ENCODE measurements at places on chromosomes 6 and 20.

- no peak for DNase-seq
These were observed 875.9 kb downstream of the HACE1 start for GRCh38 chr6:103983860-103984259.

DNA sequence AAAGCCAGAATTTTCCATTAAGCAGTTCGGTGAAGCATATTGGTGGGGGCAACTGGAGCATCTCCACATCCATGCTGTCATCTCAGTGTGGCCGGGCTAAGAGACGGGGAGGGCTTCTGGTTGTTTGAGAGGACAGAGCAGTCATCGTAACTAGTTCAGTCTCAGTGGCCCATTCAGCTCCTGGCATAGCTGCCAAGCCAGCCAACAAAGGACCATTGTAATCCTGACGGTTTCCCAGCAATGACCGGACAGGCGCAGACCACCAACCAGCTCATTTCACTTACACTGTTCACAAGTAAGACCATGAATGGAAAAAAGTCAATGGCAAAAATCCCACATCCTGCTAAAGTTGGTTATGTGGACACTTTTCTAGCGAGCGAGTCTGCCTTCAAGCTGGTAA, 14.9 kb upstream of the HDDC2 start:
- no peak for DNase-seq

DNA sequence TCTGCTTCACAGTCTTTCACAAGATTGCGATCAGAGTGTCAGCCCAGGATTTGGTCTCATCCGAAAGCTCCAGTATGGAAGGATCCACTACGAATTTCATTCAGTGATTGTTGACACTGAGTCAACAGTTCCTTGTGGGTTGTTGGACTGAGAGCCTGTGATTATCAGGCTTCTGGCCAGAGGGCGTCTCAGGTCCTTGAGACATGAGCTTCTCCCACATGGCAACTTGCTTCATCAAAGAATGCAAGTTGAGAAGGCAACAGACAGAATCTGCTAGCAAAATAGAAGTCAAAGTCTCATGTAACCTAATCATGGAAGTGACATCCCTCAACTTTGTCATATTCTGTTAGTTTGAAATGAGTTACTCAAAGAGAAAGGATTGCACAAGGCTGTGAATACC, 40.5 kb upstream of the PKHD1 start:
- DNase-seq: no peak

- DNase-seq: no peak
These were observed 28.4 kb downstream of the TGM2 start for GRCh38 chr20:38136421-38137245.

- no peak for DNase-seq
These were observed 4.9 kb upstream of the HRH3 start for GRCh38 chr20:62225026-62225425.

- no peak for DNase-seq
These were observed 1.2 kb upstream of the CDC25B start for GRCh38 chr20:3794701-3795420.

- DNase-seq: no peak
These were observed 9.6 kb downstream of the LRP11 start for GRCh38 chr6:149854532-149854931.

DNA sequence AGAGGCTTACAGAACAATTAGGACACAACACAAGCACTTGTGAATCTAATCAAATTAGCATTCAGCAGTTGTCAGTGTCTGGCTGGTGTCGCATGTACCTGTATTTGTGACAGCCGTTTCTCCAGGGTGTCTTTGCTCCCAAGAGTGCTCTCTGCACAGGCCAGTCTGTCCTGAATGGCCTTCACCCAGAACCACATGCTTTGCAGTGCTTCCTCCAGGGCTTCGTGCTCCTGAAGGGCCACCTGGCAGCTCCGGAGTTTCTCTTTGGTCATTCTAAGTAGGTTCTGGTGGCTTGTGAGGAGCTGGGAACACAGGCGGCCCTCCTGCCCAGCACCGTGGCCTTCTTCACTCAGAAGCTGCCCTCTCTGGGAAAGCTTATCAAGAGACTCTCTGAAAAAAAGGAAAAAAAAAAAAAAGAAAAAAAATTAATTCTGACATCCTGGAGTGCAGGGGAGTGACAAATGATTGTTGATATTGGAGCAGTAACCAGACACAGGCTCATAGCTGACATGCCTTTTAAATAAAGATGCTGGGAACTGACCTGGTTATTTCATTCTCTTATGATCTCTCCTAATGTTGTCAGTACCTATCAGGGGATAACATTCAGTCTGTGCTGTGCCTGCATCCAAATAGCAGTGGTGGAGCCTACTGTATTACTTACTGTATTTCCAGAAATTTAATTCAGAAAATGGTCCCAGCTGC, 245.8 kb downstream of the SYNE1 start:
- DNase-seq: no peak

Measured in stimulated activated CD4-positive, alpha-beta T cell treated with anti-CD3 and anti-CD28 coated beads, Interleukin-4, amount 100 ng/mL, for 24 hours (primary cell).